ENCODE measurements at places on chromosomes 16 and 17.

GRCh38 chr16:84791501-84791900, 28.3 kb upstream of the CRISPLD2 start:
- no peak for DNase-seq

DNA sequence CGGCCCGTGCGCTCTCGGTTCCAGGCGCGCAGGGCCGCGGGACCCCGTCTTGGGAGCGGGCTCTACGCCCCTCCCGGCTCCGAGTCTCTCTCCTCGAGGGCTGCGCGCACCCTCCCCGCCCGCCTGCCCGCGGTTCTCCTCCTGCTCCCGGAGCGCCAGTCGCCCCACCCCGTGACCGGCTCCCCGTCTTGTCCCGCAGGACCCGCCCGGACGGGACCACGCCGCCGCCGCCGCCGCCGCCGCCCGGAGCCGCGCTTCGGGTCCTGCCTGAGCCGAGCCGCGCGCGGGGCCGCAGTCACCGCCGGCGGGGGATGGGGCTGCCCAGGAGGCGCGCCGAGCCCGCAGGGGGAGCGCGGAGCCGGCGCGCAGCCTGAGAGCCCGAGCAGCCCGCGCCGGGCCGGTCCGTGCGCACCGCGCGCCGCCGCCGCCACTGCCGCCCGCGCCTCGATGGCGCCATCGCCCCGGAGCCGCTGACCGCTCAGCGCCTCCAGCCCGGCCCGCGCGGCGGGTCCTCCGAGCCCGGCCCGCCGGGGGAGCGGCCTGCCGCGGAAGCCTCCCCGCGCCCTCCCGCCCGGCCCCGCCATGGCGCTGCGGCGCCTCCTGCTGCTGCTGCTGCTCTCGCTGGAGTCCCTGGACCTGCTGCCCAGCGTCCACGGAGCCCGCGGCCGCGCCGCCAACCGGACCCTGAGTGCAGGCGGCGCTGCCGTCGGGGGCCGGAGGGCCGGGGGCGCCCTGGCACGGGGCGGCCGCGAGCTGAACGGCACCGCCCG, at the start of gene SHISA6:
SHISA6 (plus strand) TSS at position 373 of the 770 bp plus-strand sequence.
- DNase-seq: no peak

- no peak for DNase-seq
Measured at GRCh38 chr17:22435231-22435974, 743.1 kb downstream of the KCNJ18 start.

GRCh38 chr16:4433914-4434787, 8.5 kb downstream of the DNAJA3 start:
- DNase-seq: no peak

DNA sequence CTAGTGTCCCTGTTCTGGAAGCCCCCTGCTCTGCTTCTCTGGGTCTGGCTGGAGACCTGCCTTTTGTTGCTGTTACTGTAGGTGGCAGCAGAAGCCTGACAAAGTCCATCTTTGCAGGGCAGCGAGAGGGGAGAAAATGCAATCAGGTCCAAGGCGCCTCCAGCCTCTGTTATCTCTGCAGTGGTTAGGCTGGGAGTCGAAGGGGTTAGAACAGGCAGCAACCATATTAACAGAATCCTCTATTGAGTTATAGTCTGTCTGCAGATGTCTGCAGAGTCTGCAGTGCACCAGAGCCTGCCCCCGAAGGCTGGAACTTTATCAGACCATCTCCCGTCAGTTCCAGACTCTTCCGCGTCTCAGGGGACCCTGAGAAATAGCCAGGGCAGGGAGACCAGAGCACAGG, 404.9 kb upstream of the EEF2KMT start:
- no peak for DNase-seq

DNA sequence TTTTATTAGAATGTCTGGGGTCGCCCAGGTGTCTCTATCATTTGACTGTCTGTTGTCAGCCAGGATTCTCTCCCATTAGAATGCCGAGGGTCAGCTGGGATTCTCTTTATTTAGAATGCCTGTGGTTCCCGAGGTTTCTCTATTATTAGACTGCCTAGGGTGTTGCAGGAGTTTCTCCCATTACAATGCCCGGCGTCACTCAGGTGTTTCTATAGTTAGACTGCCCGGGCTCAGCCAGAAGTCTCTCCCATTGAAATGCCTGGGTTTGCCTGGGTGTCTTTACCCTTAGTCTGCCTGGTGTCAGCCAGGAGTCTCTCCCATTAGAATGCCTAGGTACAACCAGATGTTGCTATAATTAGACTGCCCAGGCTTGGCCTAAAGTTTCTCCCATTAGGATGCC, 2252.0 kb downstream of the TP53TG3F start:
- DNase-seq: no peak

- no peak for DNase-seq
Measured at GRCh38 chr17:52147872-52148271, 10.6 kb downstream of the CA10 start.

DNA sequence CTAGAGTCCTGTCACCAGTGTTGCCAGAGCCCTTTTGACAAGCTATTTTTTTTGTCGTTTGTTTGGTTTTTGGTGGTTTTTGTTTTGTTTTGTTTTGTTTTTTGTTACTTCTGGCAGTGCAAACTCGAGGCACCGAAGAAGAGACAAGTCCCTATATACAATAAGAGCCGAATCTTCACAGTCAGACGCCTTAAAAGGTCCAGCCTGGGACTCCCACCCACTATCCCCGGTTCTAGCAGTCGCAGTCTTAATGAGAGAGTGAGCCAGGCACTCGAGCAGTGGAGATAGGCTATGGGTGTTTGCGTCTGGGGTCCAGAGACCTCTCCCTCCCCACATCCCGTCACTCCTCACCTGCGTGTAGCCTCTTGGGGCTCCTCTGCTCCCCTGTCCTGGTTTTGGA, 1.9 kb downstream of the OR1F1 start:
- DNase-seq: no peak

GRCh38 chr17:5408186-5408585, 11.3 kb downstream of the NUP88 start:
- no peak for DNase-seq

DNA sequence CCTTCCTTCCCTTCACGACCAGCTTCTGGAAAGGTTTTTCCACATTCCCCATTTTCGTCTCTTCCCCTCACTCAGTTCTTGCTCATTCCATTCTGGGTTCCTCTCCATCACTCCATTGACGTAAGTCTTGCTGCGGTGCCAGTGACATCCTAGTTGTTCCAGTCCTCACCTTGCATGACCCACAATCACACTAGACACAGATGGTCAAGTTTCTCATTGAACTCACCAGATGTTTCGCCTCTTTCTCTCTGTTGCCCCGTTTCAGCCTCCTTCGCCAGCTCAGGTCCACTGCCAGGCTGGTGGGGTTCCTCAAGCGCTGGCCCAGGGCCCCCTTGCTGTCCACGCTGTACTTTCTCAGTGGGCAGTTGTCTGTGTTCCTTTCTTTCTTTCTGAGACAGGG, 43.4 kb downstream of the CCDC42 start:
- DNase-seq: no peak

DNA sequence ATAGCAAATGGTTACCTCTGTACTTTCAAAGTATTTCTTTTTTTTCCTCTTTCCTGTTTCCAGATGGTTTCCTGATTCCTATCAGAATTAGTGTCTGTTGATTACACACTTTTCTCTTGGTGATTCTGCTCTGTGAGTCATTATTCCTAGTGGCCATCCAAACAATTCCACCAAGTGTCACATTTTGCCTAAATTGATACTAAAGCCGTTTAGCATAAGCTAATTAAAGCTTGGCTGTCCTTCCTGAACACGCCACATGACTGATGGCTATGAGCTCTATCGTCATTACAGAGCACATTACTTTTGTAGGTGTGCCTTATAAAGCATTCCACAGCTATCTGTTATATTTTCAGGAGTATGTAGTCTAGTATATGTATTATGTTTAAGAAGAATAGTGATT, 671.2 kb downstream of the CDH8 start:
- no peak for DNase-seq

DNA sequence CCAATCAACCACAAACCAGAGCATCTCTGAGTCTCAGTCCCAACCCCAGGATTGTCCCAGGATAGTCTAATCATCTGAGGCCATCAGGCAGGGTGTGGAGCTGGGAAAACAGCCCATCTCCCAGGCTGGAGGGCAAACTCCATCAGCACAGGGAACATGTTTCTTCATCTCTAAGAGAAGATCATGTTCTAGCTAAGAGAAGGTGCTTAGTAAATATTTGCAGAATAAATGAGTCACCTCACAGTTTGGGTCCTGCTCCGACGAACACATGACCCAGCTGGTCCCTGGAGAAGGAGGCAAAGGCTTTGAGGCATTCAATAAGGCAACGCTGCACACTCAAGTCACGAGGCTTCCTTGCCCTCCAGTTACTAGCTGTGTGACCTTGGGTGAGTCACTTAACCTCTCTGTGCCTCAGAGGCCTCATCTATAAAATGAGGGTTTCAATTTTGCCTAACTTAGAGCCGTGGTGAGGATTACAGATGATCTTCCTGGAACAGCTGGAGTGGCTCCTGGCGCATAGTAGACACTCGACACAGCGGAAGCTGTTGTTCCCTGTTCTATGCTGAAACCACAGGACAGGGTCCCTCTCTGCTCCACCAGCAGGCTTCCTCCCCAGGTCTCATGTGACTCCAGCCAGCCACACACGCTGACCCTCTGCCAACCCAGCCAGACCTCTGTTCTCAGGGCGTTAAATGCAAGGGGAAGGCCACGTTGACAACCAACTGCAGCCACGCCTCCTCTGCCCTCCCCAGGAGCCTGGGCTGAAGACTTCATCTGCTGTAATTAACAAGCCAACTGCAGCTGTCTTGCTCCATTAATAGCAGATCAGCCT, 10.3 kb upstream of the RPL38 start:
- DNase-seq: no peak

DNA sequence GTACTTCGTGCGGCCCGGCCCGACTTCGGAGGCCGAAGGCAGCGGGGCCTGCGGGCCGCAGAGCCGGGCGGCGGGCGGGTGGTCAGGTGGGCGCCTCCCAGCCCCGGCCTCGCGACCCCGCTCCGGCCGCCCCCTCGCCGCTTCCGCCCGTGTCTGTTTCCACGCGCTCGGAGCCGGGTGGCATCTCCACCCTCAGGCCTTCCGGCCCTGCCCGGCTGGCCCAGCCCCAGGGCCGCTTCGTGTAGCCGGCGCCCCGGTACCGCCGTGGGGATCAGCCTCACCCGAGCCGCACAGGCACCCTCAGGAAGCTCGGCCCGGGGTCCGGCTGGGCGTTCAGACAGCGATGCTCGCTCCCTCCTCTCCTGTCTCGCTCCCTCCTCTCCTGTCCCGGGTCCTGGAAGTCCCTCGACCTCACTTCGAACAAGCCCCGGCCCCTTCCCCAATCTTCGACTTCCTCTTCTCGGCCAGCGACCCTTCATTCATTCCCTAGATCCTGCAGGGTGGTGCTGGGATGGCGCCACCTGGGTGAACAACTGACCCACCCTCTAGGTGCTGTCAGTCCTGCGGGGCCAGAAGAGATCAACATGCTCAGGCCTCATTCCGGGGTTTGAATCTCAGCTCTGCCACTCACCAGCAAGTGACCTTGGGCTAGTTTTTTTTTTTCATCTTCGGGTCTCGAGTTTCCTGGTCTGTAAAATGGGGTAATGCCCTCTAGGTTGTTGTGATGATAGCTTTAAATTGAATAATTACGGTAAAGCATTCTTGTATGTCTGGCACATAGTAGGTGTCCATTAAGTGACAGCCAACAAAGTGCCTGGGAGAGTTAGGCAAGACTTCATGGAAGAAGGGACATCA, 610 bp downstream of the VPS4A start:
- peak; percentile 29 for DNase-seq

GRCh38 chr16:2663553-2664546, 18.5 kb upstream of the KCTD5 start:
- DNase-seq: no peak

DNA sequence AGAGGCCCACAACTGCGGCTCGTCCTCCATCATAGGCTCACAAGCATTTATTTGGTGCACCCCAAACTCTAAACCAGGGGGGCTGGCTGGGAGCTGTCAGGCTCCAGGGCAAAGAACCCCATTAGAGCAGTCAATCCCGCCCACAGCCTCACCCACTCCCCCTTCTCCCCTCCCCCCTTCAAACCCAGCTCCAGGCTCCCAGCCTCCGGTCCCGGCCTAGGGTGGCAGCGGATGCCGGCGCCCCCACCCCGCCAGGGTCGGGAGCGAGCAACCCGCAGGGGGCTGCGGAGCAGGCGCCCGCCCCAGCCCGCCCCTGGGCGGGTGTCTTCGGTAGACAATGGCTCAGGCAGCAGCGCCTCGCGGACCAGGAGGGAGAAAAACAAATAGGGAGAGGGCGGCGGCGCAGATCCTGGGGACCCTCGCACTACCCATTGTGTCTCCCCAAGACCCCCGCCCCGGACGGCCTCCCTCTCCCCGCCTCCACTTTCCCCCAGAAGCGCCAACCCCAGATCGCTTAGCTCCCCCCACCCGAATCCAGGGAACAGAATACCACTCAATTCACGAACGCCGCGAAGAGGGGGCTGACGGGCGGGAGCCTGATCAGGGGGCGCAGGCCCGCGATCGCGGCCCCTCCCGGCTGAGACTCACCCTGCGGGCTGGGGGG, 572 bp downstream of the FAM171A2 start:
- DNase-seq: no peak

DNA sequence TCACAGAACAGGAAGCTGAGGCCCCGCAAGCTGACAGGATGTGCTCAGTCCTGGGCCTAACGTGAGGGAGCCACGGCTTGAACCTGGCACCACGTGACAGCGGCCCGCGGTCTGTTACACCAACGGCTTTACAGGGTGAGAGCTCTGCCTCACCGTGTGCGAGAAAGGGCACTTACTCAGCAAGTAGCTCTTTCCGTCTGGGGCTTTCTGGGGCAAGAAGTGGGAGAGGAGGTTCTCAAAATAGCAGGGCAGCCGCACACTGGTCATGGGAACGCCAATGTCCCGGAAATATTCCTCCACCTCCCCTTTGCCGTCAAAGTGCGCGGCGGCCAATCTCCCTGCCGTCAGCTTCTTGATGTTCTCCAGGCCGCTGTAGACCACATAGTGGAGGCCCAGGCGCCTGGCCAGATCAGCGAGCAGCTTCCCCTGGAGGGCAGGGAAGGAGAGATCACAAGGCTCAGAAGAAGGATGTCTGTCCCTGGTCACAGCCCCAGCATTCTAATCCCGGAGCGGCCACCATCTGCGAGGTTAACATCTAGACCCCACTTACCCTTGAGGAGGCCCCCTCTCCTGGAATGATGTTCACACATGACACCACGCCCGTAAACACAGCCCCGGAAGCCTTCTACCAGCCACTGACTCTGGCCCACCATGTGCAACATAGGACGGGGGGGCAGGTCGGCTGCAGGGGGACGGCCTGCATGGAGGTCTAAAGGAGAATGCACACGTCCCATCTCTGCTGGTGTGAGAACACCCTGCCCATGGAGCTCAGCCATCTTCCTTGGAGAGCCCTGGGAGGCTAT, 8.2 kb downstream of the NMRAL1 start:
- DNase-seq: peak; percentile 76

GRCh38 chr17:8126491-8127066, 2.7 kb upstream of the HES7 start:
- DNase-seq: no peak

GRCh38 chr17:81390873-81391255, 4.4 kb upstream of the BAHCC1 start:
- no peak for DNase-seq

- no peak for DNase-seq
Measured at GRCh38 chr16:87830673-87831420, 38.5 kb downstream of the SLC7A5 start.

Measured in effector memory CD8-positive, alpha-beta T cell (primary cell).